CD4-positive, alpha-beta T cell treated with Interleukin-10 for 1 hour (primary cell): ENCODE measurements at places on chromosomes 11 and 22.

DNA sequence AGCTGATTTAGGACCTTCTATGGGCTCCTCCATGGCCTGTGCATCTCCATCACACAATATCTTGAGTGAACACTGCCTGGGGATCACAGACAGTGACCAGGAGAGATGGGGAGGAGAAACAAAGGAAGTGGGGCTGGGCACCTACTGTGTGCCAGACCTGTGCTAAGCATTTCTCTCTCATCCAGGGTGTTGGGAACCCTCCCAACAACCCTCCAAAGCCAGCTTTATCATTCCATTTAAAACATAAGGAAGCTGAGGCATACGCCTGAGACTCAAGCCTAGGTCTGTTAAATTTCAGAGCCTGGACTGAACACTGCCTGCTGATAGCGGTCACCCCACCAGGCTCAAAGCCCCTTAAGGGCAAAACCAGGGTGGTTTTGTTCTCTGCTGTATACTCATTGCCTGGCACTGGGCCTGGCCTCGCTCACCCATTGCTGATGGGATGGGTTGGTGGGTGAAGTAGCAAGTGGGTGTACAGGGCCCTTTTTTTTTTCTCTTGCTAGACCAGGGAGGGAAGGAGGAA is 130.1 kb downstream of the MN1 start:
- DNase-seq = no peak

- DNase-seq = no peak
Measured at GRCh38 chr11:92477686-92478085, 253.1 kb downstream of the FAT3 start.

- no peak for DNase-seq
Measured at GRCh38 chr11:33043221-33043830, 4.0 kb downstream of the TCP11L1 start.

DNA sequence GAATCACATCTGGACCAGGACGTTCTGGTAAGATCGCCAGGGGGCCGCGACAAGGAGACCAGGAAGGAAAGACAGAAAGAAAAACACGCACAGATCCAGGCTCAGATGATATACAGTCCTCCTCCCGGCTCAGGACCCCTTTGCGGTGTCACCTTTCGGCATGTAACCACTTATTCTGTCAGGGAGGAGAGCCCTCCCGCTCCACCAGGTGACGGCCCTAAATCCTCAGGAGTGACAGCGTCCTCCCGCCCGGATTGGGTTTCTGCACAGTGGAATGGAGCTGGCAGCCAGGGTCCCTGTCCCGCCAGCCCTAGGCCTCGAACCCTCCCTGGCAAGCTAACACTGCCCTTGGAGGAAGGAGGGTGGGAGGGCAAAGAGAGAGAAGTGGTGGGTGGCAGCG is 24.3 kb upstream of the KCNQ1OT1 start:
- DNase-seq = no peak

DNA sequence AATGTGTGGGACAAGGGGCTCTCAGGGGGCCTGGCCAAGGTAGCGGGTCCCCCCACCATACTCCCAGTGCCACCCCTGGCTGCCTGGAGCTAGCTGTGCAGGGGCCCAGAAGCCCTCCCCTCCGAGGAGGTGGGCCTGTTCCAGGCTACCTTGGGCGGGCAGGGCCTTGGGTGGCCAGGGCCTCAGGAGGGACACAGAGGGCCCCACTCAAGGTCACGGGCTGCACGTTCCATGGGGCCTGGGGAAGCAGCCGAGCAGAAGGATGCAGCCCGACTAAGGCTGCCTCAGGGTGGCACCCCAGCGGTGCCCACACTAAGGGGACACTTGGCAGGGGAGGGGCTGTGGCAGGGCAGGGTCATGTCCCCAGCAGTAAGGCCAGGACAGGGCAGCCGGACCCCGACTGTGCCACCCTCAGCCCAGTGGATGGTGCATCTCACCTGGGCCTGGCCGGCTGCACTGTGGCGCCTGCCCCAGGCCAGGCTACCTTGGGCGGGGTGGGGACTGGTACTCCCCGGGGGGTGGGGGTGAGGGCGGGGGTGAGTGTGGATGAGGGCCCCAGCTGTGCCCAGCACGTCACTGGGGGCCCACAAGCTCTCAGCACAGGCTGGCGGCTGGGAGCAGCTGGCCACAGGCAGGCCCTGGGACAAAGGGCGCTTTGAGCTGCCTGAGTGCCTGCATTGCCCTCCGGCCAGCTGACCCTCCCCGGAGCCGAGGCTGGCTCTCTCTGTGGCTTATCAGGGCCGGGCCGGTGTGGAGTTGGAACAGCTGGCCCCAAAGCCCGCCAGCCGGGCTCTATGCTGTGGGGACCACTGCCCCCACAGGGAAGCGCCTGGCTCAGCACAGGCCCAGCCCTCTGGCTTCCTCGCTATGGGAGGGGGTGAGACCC is 117.1 kb downstream of the KCNQ1 start:
- DNase-seq = no peak

GRCh38 chr22:49413146-49413545 is 414.5 kb downstream of the BRD1 start:
- DNase-seq = no peak

DNA sequence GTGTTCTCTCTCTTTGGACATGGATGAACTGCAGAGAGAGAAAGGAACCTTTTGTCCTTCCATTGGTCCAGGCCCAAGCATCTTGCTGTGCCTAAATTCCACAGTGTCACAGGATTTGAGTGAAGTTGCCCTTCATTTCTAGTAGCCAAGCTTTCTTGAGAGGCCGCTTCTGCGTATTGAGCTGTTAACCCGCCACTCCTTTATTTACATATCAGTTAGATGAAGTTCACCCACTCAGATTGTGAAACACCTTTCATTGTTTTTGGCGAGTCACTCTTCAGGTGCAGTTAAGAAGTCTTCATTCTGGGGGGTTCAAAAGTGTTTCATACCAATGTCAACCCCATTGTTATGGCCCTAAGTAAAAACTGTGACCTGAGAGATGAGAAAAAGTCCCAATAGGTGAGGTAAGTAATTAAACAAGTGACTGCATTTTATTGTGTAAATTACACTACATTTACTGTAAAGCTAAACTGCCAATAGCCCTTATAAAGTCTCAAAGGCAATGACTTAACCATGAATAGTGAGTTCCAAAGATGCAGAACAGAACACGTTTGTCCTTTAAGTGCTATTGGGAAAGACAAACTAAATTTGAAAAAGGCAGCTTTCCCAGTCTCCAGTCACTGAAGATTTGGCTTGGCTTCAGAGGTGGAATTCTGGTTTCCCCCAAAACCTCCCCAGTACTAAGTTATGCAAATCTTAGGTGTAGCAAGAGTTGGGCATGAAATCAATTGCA is 61.0 kb downstream of the APIP start:
- no peak for DNase-seq

- DNase-seq = no peak
Measured at GRCh38 chr11:46102843-46103242, 18.4 kb downstream of the PHF21A start.

GRCh38 chr11:75576499-75576918 is 14.5 kb downstream of the SERPINH1 start:
- DNase-seq = no peak

- peak; percentile 47 for DNase-seq
Measured at GRCh38 chr11:86116386-86116726, 47.5 kb upstream of the PICALM start.

GRCh38 chr11:235180-235579 is 962 bp downstream of the SIRT3 start:
- no peak for DNase-seq

DNA sequence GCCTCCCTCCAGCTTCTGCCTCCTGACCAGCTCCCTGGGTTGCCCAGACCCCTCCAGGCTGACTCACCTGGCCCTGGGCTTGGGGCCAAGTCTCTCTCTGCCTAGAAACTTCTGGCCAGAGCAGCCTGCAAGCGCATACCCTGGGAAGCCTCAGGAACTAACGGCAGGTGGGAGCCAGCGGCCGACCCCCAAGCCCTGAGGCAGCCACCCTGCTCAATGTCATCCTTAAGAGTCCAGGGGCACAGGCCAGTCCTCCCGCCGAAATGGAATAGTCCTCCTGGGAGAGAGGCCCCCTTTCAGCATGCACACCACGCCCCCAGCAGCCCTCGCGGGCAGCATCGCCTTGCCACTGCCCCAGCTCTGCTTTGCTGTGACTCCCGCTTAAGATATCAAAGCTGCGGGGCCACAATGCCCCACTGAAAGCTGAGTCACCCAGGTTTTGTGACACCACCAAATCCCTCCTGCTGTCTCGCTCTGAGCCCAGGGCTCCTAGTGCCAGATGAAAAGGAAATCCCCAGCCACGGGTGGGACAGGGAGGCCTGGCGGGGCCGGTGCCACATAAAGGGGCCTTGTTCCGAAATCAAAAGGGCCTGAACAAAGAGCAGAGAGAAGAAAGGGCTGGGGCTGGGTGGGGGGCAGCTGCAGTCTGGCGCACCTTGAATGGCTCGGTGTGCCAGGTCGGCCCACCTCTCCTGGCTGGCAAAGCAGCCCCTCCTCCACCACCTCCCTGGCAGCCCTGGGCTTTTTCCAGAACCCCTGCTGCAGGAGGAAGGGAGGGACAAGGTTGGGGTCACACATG is 21.4 kb upstream of the FGF3 start:
- no peak for DNase-seq

GRCh38 chr11:65899356-65900124 is 648 bp downstream of the FOSL1 start:
- peak; percentile 58 for DNase-seq

- DNase-seq = no peak
Measured at GRCh38 chr11:60919320-60919719, 4.9 kb upstream of the TMEM132A start.

DNA sequence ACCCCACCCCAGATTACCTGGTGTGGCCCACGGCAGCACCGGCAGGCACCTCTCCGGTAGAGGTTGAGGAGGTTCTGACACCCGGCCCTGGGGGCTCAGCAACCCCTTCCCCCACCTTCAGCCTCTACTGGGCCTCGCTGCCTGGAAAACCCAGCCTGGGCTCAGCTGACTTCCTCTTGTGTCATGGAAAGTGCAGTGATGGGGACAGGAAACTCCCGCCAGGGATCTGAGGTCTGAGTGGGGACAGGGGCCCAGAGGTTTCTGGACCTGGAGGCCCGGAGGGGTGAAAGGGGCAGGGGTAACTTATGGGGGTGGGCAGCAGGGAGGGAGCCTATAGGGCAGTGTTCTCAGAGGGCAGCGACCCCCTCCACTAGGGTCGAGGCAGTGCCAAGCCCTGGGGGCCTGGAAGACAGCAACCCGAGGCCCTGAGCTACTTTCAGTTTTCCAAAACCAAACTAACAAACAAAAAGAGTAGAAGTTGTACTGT is 10.0 kb upstream of the CD5 start:
- DNase-seq = peak; percentile 68

DNA sequence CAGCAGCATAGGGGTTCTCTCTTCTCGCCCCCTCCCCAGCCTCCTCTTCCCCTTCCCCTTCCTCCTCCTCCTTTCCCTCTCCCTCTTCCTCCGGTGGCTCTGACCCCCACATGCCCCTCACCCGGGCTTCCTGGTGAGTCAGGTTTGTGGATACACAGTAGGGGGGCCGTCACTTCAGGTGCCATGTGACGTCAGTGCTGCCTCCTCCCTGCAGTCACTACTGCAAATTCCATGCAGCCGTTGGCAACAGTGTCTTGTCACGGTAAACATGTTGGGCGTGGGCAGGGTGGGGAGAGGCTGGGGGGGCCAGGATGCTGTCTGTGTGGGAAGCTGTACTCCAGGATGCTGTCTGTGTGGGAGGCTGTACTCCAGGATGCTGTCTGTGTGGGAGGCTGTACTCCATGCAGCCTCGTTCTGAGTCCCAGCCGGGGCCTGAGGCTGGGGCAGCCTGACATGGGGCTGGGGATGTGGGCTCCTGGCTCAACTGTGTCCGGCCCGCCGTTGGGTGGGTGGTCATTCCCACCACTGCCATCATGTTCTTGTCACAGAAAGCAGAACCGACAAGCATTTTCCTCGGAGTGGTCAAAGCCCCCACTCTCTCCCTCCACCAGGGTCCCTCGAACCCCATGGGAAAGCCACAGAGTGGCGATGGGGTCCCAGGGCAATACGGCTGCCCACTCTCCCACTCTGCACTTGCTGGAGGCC is 2.4 kb upstream of the MUC2 start:
- DNase-seq = no peak

GRCh38 chr22:41898645-41899044 is 16.2 kb downstream of the SHISA8 start:
- no peak for DNase-seq

DNA sequence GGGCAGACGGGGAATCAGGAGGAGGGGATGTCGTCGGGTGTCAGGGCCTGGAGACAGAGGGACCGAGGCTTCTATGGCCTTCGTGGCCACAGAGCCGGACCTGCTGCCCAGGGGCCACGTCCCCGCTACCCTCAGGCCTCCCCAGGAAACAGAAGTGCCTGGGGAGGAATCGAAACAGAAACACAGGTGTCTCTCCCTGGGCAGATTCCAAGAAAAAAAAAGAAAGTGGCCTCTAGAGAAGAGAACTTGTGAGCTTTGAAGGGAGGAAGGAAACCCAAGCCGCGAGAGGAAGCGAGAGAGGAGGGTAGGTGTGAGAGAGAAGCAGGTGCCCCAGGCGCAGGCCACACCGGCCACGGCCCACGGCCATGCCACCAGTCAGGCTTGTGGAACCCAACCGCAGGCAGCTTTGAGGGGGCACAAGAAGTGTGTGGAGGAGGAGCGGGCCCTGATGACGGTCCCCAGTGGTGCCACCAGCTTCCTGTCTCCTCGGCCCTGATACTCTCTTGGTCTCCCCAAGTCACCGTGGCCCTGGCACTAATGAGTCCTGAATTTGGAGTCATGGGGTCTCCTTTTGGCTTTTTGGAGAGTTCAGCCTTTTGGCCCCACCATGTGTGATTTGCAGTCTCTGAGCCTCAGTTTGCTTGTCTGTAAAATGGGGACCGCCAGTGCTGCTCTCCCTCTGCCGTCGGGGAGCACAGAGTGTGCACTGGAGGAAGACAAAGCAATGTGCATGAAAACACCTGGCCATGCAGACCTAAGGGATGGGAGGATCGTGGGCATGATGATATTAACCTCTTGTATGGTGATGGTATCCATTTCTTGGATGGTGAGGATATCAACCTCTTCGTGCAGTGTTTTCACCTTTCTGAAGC is 25.2 kb downstream of the LIF start:
- DNase-seq = peak; percentile 74

GRCh38 chr22:50185375-50186087 is at the start of gene TRABD:
Gene TRABD (plus strand): TSS chr22:50185913. CDS start chr22:50193061, 7,148 bp downstream.
- DNase-seq = peak; percentile 91

DNA sequence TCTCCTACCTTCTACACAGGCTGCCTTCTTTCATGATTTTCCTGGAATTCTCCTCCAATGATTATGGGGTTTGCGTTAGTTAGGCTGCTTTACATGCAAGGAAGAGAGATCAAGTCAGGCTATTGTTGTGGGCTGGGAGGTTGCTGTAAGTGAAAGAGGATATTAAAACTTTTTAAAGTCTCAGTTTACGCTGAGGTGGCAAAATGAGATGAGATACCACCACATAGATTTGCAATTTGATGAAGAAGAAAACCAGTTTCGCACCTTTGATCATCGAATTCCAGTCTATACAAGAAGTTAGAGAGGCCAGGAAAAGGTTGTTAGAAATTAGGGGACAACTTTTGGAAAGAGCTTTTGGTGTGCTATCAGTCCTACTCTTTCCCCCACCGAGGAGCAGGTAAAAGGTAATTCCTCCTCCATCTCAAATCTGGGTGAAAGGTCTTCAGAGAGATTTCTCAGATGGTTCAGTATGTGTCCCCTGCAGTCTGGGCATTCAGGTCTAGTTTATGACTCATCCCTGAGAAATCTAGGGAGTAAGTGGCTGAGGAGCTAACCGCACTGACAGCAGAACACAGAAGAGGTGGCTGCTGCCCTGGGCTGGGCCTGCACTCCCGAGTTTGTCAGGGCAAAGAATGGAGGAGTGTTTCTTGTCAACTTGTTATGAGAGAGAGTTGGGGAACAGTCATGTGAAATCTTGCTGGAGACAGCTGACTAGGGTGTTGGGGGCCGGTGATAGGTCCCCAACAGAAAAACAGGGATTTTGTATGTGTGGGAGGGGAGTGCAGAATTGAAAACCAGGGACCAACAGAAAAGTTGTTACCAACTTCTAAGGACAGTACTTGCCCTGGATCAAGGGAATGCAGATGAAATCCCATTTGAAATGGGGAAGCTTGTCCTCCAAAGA is 34.7 kb downstream of the CCDC83 start:
- DNase-seq = no peak
